ENCODE measurements at places on chromosomes 6 and 20.

GRCh38 chr6:121437851-121438651 is 2.6 kb downstream of the GJA1 start:
- DNase-seq, result no peak

- DNase-seq, result no peak
These were observed 150.3 kb downstream of the SYCP2 start for GRCh38 chr20:59782986-59783640.

DNA sequence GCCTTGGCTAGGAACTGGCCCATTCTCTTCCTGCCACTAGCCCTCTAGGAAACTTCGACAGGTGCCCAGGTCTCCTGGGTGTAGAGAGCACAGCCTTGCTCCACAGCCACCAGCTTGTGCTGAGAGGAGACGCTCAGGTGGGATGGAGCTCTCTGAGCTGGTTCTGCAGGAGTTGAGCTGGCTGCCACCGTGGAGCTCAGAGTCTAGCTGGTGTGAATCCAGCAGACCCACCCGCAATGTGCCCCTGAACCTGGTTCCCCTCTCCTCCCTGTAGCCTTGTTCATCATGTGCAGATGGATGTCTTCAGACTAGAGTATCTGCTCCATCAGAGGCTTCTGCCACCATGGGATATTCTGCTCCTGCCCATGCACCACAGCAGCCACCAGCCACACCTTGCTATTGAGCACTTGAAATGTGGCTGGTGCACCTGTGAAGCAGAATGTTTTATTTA is 222.5 kb downstream of the SYNDIG1 start:
- no peak for DNase-seq

GRCh38 chr20:49724408-49725223 is 10.9 kb upstream of the B4GALT5 start:
- no peak for DNase-seq

DNA sequence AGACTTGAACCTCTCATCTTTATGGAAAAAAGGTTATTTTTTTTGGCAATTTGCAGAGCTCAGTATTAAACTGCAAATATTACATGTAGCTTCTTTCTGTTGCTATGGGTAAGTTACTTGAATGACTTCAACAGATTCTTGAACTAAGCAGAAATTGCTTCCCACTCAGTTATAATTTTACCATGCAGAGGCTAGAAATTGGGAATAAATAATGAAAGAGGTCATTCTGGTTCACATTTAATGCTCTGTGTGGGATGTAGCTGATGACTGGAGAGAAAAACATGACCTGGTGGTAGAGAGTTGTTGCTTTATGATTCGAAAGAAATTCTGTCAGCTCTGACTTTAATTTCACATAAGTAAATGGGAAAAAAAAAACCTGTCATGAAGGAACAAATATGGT is 16.8 kb upstream of the ADGB start:
- no peak for DNase-seq

- DNase-seq, result no peak
These were observed 73.5 kb downstream of the EYS start for GRCh38 chr6:65633501-65633900.

DNA sequence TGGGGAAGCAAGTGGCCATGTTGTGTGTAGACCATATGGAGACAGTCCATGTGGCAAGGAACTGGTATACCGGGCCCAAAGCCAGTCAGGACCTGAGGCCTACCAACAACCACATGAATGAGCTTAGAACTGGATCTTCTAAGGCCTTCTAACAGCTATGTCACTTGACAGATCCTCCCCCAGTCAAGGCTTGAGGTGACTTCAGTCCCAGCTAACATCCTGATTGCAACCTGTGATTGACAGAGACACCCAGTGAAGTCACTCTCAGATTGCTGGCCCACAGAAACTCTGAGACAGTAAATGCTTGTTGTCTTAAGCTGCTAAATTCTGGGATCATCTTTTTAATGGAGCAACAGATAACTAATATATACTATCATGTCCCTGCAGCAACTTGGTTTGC is 32.9 kb downstream of the AHI1 start:
- DNase-seq, result no peak
